ENCODE measurements at places on chromosomes 5 and 9. TPM values are rescaled to one million over a fixed set of nuclear protein-coding genes. Genes with fewer than 3 reads are reported as not detected.

- no peak for DNase-seq
These were observed 83.2 kb downstream of the TNC start for GRCh38 chr9:115034801-115035200.

GRCh38 chr9:37956904-37957663, 53.2 kb upstream of the SLC25A51 start:
- no peak for DNase-seq

GGTA1 gene
- total RNA-seq, result not detected

DNA sequence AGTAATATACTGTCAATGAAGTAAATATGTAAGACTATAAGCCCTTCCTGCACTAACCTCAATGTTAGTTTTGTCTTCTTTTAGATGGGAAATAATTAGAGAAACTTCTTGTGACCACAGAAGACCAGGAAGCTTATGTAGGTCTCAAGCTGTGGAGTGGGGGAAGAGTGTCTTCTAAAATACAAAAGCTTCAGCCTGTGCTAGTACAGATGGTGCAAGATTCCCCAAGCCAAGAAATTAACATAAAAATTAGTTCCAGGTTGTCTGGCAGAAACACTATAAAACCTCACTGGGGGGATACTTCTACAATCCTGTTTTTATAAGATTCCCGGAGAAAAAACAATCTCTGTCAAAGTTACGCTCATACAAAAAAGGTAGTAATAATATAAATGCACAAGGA, 103.6 kb downstream of the FNBP1 start:
- no peak for DNase-seq

DNA sequence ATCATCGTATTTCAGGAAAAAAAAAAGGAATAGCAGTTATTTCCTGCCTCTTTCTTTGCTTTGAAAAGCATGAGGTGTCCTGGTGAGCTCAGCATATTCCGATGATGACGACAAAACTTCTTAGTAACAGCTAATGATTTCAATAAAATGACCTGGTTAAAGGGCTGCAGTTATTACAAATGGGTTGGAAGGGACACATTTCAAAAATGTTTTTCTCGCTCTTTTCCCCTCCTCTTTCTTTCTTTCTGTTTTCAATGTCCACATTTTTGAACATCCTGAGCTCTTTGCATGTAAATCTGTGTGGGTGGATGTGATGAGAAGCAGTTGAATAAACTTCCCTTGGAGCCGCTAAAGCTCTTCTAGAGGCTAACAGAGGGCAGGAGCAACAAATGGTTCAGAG, 186.8 kb upstream of the SLC27A6 start:
- no peak for DNase-seq
